NCI-H2107 (cell line): ENCODE measurements at places on chromosomes 6 and 20.

DNA sequence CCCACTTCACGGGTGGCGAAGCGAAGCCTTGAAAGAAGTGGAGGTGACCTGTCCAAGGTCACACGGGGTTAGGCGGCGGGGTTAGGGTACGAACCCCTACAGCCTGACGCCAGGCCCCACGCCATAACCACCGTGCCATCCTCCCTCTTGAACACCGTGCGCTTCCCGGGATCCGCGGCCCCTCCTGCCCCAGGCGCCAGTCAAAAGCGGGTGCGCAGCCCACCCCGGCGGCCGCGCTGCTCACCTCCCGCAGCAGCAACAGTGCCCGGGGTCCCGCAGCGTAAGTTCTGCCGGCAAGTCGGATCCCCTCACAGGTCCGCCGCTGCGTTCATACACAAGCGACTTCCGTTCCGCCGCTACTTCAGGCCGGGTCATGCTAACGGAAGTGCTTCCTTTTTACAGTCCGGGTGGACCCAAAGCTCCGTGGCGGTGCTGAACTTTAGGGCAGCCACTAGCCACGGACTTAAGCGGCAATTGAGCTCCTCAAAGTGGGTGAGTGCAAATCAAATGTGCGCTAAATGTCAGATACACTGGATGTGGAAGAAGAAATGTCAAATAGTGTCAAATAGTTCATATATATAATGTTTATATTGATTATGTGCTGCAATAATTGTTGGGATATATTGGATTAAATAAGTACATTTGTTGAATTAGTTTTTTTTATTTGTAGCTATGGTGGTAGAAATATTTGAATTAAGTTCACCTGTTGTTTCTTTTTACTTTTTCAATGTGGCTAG, at the start of gene CDK5RAP1:
CDK5RAP1 (minus strand) TSS at position 336 of the 737 bp plus-strand sequence. CDS start 4,455 bp downstream, outside the sequence.
- peak; percentile 62 for DNase-seq

DNA sequence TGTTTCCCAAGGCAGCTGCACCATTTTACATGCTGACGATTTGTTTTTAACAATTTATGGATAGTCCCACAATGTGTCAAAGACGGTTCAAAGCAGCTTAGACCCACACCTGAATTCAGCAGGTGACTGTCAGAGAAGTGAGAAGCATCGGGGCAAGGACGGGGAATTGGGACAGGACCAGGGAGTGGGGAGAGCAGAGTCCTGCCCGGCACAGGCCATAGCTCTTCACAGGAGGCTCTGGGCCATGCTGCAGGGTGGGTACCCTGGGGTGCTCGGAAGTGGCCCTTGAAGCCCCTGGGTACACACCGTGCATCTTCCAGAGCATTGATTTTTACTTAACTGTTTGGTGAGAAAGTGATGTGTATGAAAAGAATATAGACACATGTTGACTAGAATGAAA, 33.2 kb upstream of the PHACTR3 start:
- no peak for DNase-seq

- no peak for DNase-seq
Observed at GRCh38 chr6:131250122-131250521, 114.9 kb downstream of the AKAP7 start.

GRCh38 chr20:22293886-22294285, 290.5 kb downstream of the FOXA2 start:
- DNase-seq = no peak

- DNase-seq = peak; percentile 71
Observed at GRCh38 chr20:38825901-38826625, 20.6 kb downstream of the PPP1R16B start.

- no peak for DNase-seq
Observed at GRCh38 chr6:31579546-31580437, 2.4 kb downstream of the LTB start.

GRCh38 chr6:35327349-35328027, 14.9 kb upstream of the PPARD start:
- no peak for DNase-seq
